ENCODE measurements at places on chromosomes 7 and 10.

DNA sequence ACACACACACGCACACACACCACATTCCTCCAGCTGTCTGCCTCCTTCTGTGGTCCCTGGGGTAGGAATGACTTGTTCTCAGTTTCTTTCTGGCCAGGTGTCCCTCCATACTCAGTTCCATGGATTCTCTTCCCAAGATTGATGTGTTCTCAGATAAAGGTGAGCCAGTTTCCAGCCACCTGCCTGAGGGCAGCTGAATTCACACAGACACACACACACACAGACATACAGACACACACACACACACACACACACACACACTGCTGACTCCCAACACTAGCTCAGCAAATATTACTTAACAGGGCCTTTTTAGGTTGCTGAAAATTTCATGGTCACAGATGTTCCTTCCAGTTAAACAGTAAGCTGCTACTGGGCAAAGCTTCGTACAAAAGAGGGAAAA is 45.4 kb upstream of the GDF10 start:
- no peak for DNase-seq

GRCh38 chr7:80224415-80224814 is 89.8 kb downstream of the GNAI1 start:
- DNase-seq: no peak

DNA sequence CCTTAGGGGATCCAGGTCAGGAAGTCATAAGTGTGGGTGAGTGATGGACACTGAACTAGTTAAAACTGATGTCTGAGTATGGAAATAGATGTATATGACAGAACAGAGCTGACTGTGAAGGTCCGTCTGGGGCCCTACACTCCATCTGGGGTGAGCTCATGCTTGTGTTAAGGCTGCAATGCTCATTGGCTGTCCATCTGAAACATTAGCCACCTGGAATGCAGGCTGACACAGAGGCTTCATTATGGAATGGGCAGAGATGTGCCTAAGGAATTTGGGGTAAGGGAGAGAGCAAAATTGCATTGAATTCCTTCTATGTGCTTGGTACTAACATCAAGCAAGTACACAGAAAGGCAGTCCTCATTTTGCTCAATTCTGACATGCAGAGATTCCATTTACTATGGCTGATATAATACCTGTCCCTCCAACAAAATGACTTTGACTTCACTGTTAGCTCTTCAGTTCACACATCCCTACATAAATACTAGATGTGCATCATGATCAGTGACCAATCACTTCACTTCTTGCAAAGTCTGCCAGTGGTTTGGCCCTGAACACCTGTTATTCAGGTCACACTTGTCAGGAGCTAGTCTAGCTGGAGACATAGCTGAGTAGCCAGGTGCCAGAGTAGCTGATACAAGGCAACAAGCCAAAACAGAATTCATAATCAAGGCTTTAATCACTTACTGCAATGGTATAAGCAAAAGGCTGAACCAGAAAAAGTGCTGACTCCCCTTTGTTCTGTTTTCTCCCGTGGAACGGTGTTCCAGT is 128.9 kb upstream of the VWC2 start:
- DNase-seq: no peak

GRCh38 chr10:57338823-57339558 is 928.7 kb downstream of the IPMK start:
- no peak for DNase-seq

Measured in effector CD8-positive, alpha-beta T cell (primary cell).